ENCODE measurements at places on chromosomes 3 and 15.

GRCh38 chr3:57864853-57865252, 108.7 kb downstream of the SLMAP start:
- no peak for DNase-seq

DNA sequence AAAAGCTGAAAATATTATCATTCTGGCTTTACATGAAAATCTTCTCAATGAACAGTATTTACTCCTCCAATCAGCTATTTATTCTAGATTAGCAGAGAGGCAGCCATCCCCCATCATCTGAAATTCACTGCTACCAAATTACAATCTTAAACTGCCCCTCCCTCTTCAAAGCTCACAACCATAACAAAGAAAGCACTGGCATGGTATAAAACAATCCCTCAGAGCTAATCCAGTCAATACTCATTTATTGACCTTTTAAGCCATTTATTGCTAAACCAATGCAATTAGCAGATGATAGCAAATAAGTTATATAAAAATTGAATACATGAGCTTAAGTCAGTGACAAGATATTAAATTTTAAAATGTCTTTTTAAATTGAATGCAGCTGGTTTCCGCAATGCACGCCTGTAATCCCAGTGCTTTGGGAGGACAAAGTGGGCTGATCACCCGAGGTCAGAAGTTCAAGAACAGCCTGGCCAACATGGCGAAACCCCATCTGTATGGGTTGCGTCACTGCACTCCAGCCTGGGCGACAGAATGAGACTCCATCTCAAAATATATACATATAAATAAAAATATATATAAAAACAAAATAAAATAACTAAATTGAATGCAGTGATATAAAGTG, 12.1 kb downstream of the SLC4A7 start:
- DNase-seq: no peak

DNA sequence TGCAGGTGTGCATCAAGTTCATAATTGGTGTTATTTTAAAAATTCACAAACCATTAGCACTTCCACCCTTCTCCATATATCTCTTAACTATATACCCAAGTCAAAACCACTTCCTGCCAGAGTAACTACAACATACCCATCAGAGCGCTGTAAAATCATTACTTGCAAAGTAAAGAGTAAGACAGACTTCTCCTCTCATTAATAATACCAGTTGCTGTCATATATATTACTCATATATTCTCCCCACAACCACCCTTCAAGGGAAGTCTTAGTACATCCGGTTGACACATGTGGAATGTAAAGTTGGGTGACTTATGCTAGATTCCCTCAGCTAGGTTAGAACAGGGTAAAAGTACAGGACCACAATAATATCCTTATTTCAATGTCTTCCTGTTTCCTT, 5.6 kb downstream of the TERC start:
- DNase-seq: no peak

DNA sequence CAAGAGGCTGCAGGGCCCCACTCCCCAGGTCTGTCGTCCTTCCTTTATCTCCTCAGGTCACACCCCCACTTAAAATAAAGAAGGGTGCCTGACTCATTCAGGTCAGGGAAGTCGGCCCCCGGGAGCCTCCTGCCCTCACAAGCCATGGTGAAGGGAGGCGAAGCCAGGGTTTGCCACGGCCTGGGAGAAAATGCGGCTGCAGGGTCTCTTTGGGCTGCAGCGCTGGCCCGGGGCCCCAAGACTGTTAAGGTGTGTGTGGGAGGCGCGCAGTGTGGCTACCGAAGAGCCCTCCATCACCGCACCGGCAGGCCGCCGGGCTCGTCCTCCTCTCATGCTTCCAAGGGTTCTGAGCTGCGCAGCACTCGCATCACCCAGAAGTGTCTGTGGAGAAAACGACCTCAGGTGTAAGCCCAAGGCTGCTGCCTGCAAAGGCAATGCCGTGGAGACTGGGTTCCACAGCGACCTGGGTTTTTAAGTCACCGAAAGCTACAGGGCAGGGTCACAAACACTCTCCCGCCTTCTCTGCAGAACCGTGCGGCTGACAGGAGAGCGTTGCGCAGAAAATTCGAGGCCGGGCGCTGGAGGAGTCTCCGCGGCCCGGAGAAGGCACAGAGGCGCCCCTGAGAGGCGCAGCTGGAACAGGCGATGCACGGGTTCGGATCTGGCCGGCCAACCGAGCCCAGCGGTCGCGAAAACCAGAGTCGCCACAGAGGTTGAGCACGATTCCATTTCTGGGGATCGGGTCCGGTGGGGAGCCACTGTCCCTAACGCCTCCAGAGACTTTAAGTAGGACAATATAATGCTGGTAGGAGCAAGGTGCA, 8.7 kb downstream of the FOXL2 start:
- DNase-seq: no peak

DNA sequence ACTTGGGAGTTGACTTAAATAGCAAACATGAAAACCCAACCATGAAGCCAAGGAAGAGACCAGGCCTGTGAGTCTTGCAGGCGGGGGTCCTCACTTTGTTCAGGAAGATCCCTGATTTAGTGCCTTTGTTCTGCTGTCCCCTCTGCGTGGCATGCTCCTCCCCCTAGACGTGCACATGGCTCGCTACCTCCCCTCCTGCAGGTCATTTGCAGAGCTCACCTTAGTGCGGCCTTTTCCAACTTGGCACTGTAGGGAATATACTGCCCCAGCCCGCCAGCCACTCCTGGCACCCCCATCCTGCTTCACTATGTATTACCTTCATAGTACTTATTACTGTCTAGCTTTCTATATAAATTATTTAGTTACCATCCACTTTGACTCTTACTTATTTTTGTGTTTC, 18.3 kb downstream of the GXYLT2 start:
- no peak for DNase-seq

GRCh38 chr3:197256836-197257444, 41.5 kb downstream of the DLG1 start:
- DNase-seq: no peak

- no peak for DNase-seq
Measured at GRCh38 chr3:67289626-67290025, 291.5 kb downstream of the KBTBD8 start.

- no peak for DNase-seq
Measured at GRCh38 chr15:29051422-29051821, 165.6 kb downstream of the APBA2 start.

DNA sequence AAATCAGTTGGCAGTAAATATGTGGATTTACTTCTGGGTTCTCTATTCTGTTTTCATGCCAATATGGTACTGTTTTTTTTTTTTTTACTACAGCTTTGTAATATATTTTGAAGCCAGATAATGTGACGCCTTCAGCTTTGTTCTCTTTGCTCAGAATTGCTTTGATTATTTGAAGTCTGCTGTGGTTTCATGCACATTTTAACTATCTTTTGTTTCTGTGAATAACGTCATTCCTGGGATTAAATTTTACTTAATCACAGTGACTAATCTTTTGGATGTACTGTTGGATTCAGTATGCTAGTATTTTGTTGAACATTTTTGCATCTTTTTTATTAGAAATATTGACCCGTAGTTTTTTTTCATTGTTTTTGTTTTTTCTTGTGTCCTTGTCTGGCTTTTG, 576.5 kb downstream of the ZNF385D start:
- DNase-seq: no peak

GRCh38 chr15:61680260-61681037, 379.8 kb downstream of the VPS13C start:
- DNase-seq: no peak

GRCh38 chr3:133926736-133927539, 31.3 kb upstream of the RAB6B start:
- DNase-seq: no peak

- no peak for DNase-seq
Measured at GRCh38 chr15:65069179-65069578, 1.4 kb upstream of the RASL12 start.

DNA sequence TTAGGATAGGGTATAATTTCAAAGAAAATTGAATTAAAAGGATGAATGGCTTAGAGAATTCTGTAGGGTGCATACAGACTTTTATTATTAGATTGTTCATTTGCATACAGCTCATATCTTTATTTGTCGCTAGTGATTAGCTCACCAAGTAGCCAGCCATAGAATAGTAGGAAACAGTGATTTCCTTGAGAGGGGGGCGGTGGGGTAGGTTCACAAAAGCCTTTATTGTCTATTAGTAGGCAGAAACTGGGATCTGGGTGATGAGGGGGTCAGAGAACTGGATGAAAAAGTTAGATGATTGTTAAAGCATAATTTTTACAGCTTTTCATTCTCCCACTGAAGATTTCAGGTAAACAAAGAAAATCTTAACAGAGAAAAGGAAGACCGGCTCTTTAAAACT, 77.6 kb upstream of the RAP2B start:
- DNase-seq: no peak

GRCh38 chr3:27545061-27545460, 60.9 kb upstream of the SLC4A7 start:
- no peak for DNase-seq

GRCh38 chr3:22585504-22585903, 617.6 kb upstream of the UBE2E2 start:
- no peak for DNase-seq

DNA sequence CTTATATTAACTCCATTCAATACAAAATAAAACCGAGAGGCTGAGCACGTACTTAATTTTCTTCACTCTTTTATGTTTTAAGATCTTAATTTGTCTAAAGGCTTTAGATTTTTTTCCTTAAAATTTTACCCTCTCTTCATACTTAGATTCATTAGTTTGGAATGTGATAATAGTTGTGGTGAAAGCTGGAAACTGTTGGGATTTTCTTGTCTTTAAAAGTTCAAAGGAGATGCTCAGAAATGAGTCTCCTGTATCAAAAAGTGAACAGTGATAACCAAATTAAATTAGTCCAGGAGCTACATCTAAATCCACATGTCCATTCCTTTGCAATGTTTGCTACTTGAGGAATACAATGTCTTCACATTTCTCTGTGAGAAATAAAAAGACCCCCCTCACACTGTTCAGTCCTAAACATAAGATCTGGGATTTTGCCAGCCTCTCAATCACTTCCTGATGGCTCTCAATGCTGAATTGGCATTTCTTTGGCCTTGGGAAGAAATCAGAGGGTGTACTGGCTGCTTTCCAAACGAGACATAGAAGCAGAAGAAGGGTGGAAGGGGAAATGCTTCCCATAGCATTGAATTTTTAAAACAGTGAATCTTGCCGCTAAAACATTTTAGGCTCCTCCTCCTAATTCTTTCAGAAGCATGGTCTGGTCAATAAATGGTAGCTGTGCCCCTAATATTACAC, 245.0 kb downstream of the SHOX2 start:
- DNase-seq: no peak

DNA sequence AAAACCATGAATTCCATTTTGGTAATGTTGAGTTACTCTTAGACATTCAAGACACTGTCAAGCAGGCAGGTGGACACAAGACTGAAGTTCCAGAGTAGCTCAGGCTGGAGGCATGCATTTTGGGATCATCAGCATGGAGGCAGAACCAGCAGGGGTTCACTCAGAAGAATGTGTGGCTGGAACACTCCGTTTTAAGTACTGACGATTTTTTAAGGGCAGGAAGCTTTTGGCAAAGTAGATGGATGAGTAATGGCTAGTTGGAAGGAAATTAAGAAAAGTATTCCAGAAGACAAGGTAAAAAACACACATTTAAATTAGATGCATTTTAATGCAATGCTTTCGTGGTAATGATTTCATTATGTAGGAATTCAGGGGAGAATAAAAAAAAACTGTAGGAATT, 420.4 kb downstream of the ROBO2 start:
- no peak for DNase-seq

GRCh38 chr15:40340740-40341400, at the start of gene CCDC9B:
CCDC9B (minus strand) TSS chr15:40340939; CDS start chr15:40340819, 120 bp downstream.
- no peak for DNase-seq

DNA sequence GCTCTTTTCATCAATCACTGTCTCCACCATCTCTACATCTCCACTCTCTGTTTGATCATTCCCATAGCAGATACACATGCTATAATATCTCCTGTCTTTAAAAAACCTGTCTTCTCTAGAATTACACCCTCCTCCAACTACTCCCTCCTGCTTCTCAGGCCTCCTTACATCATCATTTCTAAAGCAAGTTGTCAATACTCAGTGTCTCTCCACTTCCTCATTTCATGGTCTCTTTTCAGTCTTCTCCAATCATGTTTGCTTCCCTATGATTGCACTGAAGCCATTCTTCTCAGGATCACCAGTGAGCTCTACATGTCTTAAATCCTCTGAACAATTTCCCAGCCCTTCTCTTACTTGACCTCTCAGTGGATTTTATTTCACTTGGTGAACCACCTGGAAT, 87.0 kb upstream of the ZNF280D start:
- no peak for DNase-seq

DNA sequence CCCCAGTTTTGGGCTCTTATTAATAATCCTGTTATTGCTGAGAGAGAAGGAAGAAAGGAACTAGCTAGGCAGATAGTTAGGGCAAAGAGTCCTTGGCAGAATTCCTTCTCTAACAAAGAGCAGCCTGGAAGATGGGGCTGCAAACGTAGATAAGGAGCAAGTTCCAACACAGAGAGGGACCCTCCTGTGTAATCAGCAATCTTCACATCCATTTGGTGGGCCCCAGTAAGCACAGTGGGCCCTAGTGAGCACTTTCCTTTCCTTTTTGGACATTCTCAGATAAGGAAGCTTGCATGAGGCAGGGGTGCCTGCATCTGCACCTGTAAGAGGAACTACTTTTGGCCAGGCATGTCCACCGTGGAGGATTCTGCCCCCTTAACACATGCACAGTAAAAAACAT, 119.6 kb upstream of the SGO1 start:
- DNase-seq: no peak

DNA sequence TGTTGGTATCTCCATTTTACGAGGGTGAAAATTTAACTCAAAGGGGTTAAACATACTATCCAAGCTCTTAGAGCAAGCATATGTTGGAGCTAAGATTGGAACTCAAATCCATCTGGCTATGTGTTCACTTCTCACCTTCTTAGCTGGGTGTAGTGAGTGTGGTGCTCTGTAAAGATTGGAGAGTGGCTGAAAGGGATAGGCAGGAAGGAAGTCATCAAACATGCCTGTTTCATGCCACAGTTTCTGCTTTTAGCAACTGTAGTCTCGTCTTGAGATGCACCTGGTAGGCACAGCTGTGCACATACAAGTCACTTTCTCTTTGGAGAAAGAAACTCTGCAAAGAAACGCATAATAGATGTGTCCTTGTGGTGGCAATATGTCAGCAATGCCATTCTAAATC, 189.1 kb upstream of the MDFIC2 start:
- no peak for DNase-seq

DNA sequence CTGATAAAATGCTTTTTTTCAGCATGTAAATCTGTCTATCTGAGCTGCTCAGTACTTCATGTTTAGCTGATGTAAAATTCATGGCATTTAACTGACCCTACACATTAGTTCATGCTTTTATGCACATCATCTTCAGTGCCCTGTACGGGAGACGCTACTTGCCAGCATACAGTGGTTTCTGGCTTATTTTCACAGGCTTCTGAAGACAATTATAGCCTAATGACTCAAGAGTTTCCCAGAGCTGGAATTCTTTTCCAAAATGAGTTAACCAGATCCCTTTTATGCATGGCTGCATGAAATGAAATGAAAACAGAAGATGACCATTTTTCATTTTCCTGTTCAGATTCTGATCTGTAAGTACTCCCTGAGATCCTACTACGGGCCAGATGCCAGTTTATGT, 1061.5 kb downstream of the ROBO2 start:
- DNase-seq: no peak

- DNase-seq: no peak
Measured at GRCh38 chr3:120568598-120568997, 27.5 kb upstream of the NDUFB4 start.

Measured in NCI-H1930 (cell line).